ENCODE measurements at places on chromosomes 7 and 10.

DNA sequence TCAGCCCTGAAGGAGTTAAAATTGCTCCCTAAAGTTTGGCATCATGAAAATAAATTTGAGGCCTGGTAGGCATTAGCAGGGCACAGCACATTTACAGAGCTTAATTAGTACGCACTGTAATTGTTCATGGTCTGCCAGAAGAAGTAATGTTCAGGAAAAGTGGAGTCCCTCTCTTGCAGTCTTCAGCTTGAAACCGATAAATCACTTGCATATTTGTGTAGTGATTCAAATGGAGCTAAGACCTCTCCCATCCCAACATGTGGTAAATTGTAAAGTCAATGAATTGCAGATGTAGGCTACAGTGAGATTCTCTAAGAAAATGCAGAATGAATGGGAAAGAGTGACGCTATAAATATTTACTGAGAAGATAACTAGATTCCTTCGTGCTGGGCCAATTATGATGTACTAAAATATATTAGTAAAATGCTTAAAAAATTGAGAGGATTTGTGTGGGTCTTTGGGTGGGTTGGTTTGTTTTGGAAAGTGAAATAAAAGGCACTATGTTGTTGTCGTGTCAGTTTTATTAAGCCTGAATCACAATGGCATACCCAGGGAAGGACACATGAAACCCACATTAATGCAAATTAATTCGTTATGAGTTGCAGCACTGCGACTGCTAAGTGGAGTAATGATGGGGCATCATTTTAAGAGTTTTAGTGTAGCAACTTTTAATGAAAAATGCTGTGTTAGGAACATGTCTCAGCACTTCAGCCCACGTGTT, 8.4 kb downstream of the TCF7L2 start:
- DNase-seq = no peak

GRCh38 chr7:17139081-17139480, 159.4 kb upstream of the AHR start:
- DNase-seq = no peak

DNA sequence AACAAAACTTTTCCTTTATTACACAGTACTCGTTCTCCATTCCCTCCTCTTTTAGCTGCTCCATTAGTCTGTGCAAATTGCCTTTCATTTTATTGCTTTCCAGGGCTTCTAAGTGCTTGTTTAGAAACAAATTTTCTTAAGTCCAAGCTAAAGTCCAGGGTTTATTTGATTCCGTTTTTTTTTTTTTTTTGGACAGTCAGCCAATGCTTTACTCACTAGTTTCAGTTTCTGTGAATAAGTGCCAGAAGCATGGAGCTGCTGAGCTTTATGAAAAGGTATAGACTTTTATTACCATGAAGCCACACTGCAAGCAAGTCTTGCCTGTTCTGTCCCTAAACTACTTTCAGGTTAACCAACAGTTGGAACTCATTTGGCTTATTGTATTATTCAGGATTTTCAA, 455.0 kb downstream of the GFRA1 start:
- no peak for DNase-seq

DNA sequence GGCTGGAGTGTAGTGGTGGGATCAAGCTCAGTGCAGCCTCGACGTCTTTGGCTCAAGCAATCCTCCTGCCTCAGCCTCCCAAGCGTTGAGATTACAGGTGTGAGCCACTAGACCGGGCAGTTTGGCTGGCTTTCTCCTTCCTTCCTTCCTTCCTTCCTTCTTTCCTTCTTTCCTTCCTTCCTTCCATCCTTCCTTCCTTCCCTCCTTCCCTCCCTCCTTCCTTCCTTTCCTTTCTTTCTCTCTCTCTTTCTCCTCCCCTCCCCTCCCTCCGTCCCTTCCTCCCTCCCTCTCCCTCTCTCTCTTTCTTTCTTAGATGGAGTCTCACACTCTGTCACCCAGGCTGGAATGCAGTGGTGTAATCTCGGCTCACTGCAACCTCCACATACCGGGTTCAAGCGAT, 7.6 kb upstream of the VPS37D start:
- no peak for DNase-seq

GRCh38 chr7:36506820-36507219, 117.2 kb downstream of the ANLN start:
- no peak for DNase-seq
